Stimulated activated CD4-positive, alpha-beta T cell treated with anti-CD3 and anti-CD28 coated beads, Interleukin-12 subunit alpha, Interleukin-12 subunit beta, amount 100 ng/mL, for 4 hours (primary cell): ENCODE measurements at places on chromosomes 11 and 22.

DNA sequence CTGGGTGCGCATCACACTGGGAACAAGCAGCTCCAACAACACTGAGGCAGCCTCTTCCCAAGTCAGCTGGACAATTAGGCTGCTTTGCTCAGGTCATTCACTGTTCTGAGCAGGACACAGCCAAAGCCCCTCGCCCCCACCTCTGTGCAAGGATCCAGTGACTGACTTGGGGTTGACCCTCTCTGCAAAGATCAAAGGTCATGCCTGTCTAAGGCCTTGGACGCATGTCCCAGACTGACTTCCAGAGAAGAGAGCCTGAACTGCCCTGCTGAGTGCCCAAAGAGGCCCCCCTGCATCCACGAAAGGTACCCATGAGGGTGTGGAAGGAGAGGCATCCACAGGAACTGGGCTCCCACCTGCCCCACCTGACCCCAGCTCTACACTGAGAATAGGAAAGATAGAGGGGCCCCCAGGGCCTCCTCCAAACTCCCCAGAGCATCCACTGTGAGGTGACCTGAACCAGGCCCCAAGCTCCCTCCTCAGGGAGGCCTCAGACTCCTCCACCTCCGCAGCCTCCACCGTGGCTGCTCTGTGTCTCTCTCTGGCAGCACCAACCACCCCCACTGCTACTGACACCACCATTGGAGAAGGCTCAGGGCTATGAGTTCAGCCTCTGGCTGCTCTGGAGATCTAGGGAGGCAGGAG, 53.5 kb downstream of the IGLL5 start:
- DNase-seq: no peak

- no peak for DNase-seq
Measured at GRCh38 chr22:32911503-32911902, 110.0 kb downstream of the TIMP3 start.

- DNase-seq: no peak
Measured at GRCh38 chr11:3181725-3182461, 16.8 kb upstream of the OSBPL5 start.

- no peak for DNase-seq
Measured at GRCh38 chr22:24582056-24582814, 10.6 kb downstream of the LRRC75B start.

GRCh38 chr11:126169291-126169690, 42.2 kb downstream of the RPUSD4 start:
- DNase-seq: no peak

- no peak for DNase-seq
Measured at GRCh38 chr11:61602775-61603569, 22.1 kb upstream of the SYT7 start.

DNA sequence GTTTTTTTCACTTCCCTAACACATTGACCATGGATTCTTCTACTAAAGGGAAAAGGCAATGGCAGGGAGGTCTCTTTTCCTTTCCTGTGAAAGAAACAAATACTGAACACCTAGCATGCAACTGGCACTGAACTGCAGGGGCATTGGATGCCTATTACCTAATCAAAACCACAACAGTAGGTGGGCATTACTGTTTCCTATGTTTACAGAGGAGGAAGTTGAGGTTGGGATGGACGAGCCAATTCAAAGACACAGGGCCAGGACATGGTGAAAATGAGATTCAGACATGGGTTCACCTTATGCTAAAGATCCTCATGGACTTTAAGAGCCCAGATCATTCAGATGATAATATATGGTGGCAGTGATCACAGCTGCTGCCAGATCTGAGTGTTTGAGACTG, 407.0 kb downstream of the MIAT start:
- DNase-seq: no peak

GRCh38 chr11:16987205-16987568, 27.0 kb downstream of the PLEKHA7 start:
- DNase-seq: no peak

DNA sequence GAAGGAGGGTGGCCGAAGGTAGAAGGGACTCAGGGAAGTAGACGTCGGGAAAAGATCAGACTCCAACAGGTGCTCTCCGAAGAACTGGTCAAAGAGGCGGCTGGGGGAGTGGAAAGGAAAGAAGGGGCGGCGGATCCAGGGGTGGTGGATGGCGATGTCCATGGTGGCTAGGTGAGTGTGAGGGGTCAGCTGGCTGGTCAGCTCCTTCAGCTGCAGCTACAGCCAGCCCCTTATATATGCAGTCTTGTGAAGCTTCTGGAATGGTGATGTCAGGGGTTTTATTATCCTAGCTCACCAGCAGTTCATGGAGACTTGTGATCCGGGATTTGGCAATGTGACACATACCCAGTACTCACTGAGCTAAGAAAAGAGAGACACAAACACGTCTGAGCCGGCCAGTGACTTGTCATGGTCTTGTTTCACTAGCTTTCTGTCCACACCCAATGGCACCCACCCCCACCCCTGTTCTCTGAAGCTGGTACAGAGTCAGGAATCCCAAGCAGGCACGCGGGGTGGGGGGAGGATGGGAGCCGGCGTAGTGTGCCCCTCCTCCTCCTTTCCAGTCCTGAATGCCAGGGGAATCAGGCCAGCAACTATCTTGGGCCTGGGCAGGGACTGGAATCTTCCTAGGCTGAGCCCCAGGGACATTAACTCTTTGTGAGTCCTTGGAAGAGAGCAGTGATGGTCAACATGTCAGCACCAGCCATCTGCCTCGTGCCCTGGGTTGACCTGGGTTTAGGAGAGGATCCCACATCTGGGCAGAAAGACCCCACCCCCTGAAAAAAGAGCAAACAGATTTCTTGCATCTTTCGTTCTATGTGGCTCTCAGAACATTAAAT, at the start of gene CRYAB:
TSS of gene CRYAB (minus strand) at position 208 of the 839 bp plus-strand sequence. CDS start at position 162, 46 bp downstream.
- DNase-seq: no peak

- DNase-seq: no peak
Measured at GRCh38 chr22:50076646-50077535, 8.3 kb downstream of the MLC1 start.

DNA sequence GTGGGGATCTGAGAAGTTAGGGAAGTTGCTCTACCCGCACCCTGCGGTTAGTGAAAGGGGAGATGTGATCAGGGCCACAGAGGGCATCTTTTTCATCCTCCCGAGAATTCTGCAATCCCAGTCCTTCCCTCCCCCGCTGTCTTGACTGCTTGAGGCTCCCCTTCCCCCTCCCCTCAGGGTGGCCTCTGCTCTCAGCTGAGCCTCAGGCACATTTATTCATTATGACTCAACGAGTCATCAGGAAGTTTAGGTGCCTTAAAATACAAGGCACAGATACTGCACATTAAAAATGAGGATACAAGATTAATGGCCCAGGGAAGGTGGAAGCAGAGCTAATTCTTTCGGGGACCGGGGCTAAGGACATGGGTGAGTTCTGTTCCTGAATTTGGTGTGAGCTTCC, 104.0 kb downstream of the CACNA1I start:
- no peak for DNase-seq

DNA sequence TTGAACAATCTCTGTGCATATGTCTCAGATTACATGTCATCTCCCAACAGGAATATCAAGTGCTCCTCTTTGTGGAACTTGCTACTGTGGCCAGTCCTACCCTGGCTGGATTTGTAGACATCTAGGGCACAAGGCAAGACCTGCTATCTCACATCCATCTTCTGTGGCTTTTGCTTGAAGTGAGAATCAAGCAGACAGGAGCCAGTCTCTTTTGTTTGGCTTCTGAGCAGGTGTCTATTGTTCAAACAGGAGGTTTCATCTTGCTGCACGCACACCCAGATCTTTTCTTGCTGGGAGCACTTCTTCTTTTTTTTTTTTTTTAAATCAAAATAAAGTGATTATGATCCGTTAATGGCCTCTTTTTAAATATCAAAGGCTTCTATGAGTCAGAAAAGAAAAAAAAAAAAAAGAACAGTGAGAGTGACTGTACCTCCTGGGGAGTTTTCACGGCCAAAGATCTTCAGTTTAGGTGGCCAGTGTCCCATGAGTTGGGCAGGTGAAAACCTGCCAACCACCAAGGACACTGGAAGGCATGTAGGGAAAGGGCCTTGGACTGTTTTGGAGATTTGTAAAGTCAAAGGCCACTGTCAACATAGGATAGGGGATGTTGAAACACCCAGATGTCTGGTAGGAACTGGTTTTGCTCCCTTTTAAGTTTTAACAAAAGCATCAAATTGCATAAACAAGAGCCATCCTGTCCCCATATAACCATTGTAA, 78.1 kb downstream of the CD44 start:
- no peak for DNase-seq

GRCh38 chr11:117827521-117828511, 3.3 kb upstream of the FXYD2 start:
- DNase-seq: no peak

DNA sequence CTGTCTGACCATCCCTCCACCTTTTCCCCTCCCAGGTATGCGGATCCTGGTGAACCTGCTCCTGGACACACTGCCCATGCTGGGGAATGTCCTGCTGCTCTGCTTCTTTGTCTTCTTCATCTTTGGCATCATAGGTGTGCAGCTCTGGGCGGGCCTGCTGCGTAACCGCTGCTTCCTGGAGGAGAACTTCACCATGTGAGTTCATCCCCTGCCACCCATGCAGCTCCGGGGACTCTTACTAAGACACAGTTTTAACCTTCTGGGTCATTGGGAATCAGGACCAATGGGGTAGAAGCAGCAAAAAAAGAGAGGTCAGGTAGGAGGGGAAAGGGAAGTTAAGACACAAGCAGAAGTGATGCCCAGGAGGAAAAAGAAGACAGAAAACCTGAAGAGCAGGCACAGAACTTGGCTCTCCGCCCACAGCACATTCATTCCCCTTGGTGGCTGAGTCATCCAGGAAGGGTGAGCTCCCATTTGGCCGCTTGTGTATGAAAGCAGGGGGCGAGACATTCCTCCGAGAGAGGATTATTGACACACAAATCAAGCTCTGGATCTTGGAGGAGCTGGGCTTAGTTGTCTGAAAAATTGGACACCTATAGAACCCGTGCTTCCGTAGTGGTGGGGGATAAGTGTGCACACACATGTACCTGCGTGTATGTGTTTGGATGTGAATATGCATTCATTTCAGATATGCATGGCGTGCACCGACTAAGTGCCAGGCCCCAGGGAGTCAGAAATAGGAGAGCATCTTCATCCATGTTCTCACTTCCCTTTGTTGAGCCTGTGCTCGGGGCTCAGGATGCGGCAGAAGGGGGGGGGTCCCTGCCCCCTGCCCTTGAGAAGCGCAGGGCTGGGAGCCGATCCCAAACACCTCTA, 64.2 kb downstream of the CACNA1I start:
- DNase-seq: no peak

GRCh38 chr11:2889362-2890273, 4.0 kb upstream of the CDKN1C start:
- no peak for DNase-seq

GRCh38 chr11:11876458-11876857, 34.7 kb downstream of the USP47 start:
- DNase-seq: no peak

GRCh38 chr11:34065505-34066203, 14.1 kb downstream of the CAPRIN1 start:
- DNase-seq: no peak

DNA sequence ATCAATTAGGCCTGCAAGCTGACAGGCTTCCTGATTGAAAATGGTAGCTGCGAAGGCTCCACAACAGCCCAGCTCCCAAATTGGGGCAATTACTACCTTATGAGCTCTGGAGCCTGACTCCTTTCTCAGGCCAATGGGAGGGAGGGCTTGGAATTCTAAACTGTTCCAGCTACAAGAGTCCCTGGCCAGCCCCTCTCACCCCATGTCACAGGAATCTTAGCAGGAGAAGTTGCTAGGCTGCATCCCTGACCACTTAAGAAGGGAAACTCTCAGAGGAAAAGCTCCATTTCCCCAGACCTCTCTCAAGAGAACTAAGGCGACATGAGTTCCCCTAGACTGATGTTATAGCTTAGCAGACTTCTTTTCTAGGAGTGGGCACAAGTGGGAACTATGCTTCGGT, 4.9 kb downstream of the LRP4 start:
- no peak for DNase-seq

DNA sequence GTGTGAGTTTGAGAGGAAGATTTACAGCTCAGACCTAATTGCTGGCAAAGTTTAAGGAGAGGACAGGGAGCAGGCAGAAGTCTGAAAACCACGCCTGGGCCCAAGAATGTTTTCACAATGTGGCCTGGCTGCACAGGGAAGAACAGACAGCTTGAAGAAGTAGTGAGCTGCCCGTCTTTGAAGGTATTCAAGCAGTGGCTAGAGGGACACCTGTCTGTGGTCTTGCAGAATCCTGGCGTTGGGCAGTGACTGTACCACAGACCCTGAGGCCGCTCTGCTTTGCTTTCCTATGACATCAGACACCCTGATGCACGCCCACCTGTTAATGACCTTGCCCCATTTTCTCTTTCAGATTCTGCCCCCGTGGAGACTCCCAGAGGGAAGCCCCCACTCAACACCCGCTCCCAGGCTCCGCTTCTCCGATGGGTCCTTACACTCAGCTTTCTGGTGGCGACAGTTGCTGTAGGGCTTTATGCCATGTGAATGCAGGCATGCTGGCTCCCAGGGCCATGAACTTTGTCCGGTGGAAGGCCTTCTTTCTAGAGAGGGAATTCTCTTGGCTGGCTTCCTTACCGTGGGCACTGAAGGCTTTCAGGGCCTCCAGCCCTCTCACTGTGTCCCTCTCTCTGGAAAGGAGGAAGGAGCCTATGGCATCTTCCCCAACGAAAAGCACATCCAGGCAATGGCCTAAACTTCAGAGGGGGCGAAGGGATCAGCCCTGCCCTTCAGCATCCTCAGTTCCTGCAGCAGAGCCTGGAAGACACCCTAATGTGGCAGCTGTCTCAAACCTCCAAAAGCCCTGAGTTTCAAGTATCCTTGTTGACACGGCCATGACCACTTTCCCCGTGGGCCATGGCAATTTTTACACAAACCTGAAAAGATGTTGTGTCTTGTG, 6.6 kb upstream of the MCM5 start:
- DNase-seq: no peak

- DNase-seq: no peak
Measured at GRCh38 chr22:17717708-17718107, 56.6 kb downstream of the BID start.

DNA sequence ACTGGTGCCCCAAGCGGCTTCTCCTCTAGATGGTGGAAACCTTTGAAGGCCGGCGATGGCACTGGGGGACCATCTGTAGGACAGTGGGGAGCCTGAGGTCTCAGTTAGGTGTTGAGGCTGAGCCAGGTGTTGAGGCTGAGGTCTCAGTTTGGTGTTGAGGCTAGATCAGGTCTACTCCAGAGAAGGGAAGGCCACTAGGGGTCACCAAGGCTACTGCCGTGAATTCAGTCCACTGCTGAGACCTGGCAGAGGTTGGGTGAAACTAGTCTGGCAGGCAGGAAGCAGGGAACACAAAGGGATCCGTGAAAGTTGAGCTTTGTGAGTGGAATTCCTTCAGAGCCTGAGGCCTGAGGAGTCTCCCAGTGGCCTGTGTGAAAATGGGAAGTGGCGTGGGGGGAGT, 123.8 kb upstream of the FGF3 start:
- DNase-seq: no peak
